Activated CD4-positive, alpha-beta memory T cell treated with anti-CD3 and anti-CD28 coated beads for 36 hours (primary cell): ENCODE measurements at places on chromosomes 5 and 9.

DNA sequence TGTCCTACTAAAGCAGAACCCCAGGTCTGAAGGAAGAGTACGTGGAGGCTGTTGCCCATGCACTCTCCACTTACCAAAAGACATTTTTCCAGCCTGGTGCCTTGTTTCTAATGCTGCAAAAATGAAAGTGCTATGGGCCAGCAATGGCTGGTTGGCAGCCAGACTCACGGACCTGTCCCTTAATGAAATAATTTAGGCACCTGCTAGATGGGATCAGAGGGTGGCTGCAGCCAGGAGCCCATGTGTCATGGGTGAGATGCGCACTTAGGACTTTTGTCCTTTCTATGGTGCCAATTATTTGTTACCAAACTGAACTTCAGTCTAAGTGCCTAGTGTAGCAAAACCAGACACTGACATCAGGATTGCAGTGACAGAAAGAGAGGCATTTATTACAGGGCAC lies 276.3 kb downstream of the YTHDC2 start:
- no peak for DNase-seq

DNA sequence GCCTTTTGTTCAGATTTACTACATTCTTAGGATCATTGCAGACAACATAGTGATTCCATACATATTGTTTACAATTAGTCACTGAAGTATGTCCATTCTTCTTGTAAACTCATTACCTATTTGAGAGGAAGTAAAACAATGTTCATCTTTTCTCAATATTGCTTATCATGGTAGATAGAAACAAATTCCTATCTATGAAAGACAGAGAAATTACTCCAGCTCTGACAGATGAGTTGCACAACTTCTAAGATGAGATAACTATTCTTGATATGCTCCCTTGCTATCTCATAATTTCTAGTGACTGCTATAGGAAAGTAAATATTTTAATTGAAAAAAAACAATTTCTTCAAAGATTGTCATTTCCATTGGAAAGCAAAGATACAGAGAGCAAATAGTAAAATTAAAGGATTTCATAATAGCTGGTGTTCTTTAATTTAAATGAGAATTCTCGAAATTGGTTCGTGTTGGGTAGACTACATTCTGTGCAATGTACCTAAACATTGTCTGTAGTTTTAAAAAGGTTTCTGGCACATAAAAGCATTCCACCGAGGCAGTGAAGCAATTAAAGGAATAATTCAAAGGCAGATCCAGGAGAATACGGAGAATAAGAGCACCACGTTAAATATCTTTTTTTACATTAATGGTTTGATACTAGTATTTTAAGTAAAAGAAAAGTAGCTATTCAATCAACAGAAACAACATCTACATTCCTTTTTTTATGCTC lies 1029.1 kb upstream of the ACO1 start:
- DNase-seq, result no peak

DNA sequence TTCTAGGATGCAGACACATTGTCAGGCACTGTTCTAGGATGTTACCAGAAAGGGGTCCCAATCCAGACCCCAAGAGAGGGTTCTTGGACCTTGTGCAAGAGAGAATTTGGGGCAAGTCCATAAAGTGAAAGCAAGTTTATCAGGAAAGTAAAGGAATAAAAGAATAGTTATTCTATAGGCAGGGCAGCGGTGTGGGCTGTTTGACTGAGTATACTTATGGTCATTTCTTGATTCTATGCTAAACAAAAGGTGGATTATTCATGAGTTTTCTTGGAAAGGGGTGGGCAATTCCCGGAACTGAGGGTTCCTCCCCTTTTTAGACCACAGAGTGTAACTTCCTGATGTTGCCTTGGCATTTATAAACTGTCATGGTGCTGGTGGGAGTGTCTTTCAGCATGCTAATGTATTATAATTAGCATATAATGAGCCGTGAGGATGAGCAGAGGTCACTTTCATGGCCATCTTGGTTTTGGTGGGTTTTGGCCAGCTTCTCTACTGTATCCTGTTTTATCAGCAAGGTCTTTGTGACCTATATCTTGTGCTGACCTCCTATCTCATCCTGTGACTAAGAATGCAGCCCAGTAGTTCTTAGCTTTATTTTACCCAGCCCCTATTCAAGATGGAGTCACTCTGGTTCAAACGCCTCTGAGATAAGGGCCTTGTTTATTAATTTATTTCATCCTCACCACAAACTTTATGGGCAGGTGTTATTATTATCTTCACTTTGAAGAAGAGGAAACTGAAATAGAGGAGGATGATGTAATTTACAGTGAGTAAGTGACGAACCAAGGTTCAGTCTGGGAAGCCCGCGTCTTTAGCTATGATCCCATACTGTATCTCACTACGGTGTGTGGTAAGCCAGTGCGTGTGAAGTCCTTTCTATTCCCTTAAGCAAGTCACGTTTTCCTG lies 186.0 kb upstream of the KLF4 start:
- no peak for DNase-seq

- DNase-seq, result no peak
Measured at GRCh38 chr5:170782438-170782837, 1.1 kb upstream of the GABRP start.

- no peak for DNase-seq
Measured at GRCh38 chr9:37593883-37594448, 1.6 kb upstream of the TOMM5 start.

- peak; percentile 26 for DNase-seq
Measured at GRCh38 chr9:26723486-26723885, 169.1 kb downstream of the CAAP1 start.

- no peak for DNase-seq
Measured at GRCh38 chr5:21221616-21222015, 1233.6 kb upstream of the CDH18 start.

DNA sequence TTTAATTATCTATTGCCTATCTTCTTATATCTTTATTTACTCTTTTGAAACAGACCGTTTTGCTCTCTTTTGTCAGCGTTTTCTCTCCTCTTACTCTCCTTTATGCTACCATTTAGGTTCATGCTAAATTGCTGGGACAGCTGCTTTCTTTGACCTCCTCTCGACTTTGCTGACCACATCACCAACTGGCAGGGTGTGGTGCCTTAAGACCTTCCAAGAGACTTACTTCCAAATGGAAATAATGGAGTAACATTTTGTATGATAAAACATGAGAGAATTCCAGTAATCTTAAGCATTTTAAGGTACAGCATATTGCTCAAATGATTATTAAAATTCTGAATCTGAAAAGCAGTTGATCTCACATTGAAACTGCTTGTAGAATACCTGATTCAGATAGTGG lies 71.5 kb upstream of the MEF2C start:
- no peak for DNase-seq
